Right kidney (tissue), 9 donors: ENCODE measurements at places on chromosomes 3 and 15.

DNA sequence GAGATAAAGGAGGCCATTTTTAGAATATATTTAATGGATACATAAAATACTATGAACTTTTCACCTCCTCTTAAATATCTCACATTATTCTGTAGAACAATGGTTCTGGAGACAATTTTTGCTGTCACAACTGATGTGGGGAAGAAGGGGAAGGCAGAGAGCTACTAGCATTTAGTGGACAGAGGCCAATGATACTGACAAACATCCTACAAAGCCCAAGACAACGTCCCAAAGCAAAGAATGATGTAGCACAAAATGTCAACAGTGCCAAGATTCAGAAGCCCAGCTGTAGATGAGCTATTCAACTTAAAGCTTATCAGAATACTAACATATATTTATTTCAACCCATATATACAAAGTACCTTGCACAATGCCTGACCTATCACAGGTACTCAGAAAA is 1069.4 kb downstream of the ROBO1 start:
- no peak for DNase-seq

- no peak for DNase-seq
Measured at GRCh38 chr3:67875338-67875737, 220.9 kb upstream of the SUCLG2 start.

GRCh38 chr15:81018197-81018596 is 17.5 kb downstream of the TLNRD1 start:
- DNase-seq: no peak

DNA sequence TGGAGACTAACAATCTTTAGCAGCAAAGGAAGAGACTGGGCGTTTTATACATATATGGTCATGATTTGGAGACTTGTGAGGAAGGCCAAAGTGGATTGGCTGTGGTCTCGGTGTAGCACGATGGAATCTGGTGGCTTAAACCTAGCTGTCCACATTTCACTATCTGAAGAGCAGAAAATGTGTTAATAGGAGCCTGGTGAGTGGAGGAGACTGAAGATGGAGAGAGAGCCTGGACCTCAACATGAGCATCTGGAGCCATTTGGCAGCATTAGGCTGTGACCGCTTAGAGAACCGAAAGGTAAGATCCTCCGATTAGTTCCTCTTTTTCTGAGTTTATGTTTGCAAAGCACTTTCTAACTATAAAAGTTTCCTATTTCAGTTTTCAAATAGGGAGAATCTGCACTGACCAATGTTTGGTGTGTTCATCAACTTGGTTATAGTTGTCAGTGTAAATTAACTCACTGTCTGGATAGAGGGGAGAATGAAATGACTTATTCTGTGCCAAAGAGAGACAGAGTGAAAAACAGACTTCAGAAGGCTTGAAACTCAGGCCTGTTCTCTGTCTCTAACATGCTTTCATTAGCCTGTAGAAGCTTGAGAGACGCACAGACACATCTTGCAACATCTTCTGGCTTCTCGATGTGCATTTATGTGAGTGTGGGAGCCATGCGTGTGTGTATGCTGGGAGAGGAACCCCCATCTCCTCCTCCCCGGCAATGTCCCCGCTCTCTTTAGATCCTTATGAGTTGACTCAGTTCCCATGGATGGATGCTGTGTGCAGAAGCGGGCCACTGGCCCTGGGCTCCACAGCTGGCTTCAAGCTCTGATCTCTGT is 244.7 kb upstream of the TBL1XR1 start:
- DNase-seq: no peak

DNA sequence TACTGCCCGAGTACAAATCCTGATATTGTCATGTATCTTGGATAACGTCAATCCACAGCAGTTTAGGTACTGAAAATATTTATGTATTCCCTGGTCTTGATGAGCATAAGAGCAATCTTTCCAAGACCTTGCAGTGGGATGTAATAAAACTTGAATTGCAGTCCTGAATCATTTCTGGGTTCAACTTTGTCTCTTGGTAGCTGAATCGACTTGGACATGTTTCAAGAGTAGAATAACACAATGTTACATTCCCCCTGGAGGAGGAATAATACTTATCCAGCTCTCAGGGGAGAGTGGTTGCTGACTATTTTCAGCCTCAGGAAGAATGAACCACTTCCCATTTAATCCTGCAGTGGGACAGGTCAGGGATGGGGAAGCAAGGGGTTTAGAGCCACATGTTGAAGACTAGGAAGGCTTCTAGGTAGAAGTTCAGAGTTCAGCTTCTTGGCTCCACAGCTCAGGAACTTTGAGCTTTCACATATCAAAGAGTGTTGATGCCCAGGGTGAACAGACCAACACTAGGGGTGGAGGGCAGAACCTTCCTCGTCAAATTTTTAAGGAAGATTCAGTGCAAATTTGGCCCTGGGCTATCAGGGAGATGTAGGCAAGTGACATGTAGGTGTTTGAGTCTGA is 43.4 kb upstream of the GPD1L start:
- no peak for DNase-seq

- no peak for DNase-seq
Measured at GRCh38 chr15:50911001-50911400, 2.5 kb downstream of the AP4E1 start.

GRCh38 chr15:58047149-58047548 is 18.4 kb downstream of the ALDH1A2 start:
- no peak for DNase-seq

GRCh38 chr3:163730684-163731083 is 1347.6 kb downstream of the SI start:
- no peak for DNase-seq

DNA sequence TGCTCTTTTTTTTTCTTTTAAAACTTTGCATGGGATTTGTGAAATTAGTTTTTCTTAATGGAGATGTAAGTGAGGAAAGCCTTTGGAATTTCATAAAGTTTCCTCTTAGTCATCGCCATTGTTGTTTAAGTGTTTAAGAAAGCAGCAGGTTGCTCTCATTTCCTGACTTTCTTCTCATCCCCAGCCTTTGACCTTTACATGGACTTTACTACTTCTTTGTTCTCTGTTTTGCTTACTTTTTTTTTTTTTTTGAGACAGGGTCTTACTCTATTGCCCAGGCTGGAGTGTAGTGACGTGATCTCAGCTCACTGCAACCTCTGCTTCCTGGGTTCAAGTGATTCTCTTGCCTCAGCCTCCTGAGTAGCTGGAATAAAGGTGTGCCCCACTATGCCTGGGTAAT is 38.6 kb downstream of the FBXL2 start:
- no peak for DNase-seq

DNA sequence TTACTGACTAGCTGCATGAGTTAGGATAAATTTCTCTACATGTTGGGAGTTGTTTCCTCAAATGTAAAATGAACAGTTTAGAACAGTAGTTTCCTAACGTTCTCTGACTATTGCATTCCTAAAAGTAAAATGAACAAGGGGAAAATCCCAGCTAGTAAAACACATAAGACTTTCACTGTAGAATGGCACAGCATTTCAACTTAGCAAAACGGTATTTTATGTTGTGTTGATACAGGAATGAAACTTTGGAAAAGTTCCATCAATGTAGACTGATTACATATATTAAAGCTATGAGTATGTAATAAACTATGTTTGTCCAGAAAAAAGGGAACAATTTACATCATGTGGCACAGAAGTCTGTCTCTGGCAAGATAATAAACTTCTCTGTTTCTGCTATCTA is 297.4 kb upstream of the EPHA3 start:
- DNase-seq: no peak

- no peak for DNase-seq
Measured at GRCh38 chr15:90512276-90512675, 17.4 kb upstream of the CRTC3 start.

- DNase-seq: no peak
Measured at GRCh38 chr3:55605443-55606236, 118.5 kb upstream of the WNT5A start.

DNA sequence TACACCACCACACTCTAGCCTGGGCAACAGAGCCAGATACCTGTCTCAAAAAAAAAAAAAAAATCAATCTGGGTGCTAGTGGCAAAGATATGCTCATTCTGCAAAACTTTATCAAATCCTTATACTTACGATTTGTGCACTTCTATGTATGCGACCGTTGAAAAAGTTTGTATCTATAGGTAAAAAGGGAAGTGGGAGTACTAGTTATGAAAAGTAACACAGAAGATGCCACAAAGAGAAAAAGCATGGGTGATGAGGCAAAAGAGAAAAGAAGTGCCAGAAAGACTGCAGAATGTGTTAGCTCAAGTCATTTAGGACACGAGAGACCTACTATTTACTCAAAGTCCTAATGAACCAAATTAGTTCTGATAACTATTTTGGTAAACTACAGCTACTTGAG is 407.8 kb downstream of the SHQ1 start:
- DNase-seq: no peak

DNA sequence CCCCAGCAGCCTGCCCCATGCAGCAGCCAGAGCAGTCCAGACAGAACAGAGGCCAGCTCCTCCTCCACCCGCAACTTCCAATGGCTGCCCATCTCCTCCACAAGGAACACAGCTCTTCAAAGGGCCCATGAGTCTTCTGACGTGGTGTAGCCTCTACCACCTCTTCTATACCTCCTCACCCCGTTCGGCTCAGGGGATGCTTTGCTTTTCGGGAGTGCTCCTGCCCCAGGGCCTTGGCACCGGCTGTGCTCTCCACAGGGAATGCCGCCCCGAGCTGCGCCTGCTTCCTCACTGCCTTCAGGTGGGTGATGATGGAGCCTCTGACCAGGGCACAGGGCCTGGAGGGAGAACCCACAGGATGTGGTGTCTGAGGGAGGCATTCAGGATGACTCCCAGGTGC is 14.6 kb downstream of the DNAJB8 start:
- DNase-seq: no peak

GRCh38 chr3:106810300-106810875 is 566.9 kb upstream of the CCDC54 start:
- no peak for DNase-seq

DNA sequence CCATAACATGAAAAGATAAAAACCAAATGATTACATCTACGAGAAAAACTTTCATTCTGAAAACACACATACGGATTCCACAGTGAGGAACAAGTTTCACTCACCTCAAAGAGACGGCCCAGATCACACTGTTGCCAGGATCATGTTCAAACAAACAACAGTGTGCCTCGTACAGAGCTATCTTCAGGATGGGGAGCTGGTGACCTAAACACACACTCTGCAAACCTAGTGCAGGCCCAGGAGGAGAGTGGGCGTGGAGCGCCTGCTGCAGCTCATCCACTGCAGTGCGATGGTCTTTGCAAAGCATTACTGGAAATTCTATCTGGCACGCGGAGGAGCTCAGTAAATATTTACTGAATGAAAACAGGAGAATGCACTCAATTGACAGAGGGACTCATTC is 38.5 kb downstream of the TAMM41 start:
- DNase-seq: no peak

DNA sequence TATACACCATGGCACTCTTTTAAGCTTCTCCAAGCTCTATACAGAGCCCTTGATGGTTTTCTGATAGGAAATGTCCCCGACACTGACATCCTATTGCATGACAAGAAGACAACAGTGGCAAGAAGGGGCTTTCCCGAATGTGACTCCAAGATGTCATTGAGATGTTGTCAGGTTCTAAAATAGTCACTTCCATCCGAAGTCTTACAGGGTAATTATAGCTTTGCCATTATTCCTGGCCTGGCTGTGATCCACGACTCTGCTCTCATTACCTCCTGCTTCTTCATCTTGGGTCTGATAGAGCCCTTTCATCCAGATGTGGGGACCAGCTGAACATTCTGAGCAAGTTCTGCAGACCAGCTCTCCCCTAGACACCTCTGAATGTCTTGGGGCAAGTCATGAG is 40.6 kb upstream of the ADAMTS9 start:
- DNase-seq: no peak

DNA sequence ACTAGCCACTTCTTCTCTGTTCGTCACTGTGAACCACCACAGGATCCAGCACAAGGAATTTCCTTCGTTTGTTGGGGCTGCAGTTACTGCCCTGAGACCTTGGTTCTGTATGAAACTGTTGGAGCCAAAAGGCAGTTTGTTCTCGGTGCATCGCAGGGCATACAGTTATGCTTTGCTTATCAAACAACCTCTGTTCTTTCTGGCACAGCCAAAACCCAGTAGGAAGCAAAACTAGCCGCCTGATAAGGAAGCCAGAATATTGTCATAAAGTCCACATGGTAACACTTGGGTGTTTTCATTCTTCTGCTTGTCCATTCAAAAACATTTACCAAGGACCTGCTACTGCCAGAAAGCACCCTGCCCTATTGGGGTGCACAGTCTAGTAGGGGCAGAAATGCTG is 116.1 kb downstream of the RAB11A start:
- no peak for DNase-seq

DNA sequence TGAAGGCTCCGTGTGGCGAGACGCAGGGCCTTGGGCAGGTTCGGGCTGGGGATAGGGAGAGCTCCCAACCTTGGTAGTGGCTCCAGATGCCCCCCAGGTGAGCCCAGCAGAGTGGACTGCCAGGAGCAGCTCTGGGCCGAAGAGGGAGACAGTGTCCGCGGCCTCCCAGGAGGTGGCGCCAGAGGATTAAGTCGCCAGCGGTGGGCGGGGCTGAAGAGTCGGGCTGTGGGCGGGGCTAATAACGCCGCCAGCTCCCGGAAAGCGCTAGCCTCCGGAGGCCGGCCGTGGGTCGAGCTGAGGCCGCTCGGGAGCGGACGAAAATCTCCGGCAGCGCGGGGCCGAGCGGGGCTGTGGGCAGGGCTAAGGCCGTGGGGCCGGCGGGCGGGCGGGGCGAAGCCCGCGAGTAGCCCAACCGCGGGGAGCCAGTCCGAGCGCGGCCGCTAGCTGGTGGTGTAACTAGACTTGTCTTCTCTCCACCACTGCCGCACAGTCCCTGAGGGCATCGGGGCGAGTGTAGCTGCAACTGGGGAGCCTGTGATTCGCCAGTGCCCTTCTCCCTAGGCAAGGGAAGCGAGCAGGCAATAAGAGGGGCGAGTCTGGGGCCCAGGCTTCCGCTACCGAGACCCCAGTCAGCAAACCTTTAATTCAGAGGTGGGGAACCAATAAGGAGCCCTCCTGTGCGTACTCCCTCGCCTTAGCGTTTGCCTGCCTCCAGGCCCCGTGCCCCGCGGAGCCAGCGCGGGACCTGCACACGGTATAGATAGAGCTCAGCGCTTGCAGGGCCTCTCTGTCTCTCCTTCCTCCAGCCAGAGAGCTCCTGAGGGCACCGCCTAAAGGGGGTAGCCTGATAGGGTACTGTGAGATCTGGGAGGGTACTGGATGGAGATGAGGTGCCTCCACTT is 14.4 kb upstream of the BSN start:
- DNase-seq: peak; percentile 89

GRCh38 chr3:37935756-37936666 is 54.6 kb upstream of the VILL start:
- DNase-seq: no peak

DNA sequence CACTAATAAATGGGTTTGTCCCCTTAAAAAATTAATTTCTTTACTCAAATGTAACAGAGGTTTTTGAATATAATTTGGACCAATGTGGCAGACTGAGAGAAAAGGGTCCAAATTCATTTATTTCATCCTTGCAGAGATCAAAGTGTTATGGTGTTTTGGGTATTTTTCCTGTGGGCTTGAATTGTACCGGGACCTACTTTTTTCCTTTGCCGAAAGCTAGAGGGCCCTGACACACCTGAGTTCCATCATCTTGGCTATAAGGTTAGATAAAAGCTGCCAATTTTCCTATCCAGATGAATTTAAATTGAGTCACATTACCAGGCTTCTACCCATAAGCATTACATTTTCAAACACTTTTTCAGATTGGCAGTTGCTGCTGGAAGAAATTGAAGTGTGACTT is 908 bp downstream of the CCNB2 start:
- no peak for DNase-seq
